ENCODE measurements at places on chromosomes 4 and X. TPM values are rescaled to one million over a fixed set of nuclear protein-coding genes. Genes with fewer than 3 reads are reported as not detected.

FMR1NB gene
- not detected for total RNA-seq

UPF3B gene
- total RNA-seq, result 3.8 TPM

GRIA2 gene
- 5.3 TPM for total RNA-seq

UBL4A gene
- 26.2 TPM for total RNA-seq

PNMA6F gene
- not detected for total RNA-seq
